ENCODE measurements at places on chromosomes 12 and 14.
A peak's percentile ranks its signal among the peaks of the same experiment; 100 is the strongest.

- no peak for DNase-seq
Measured at GRCh38 chr12:21677622-21678277, 20.1 kb upstream of the LDHB start.

DNA sequence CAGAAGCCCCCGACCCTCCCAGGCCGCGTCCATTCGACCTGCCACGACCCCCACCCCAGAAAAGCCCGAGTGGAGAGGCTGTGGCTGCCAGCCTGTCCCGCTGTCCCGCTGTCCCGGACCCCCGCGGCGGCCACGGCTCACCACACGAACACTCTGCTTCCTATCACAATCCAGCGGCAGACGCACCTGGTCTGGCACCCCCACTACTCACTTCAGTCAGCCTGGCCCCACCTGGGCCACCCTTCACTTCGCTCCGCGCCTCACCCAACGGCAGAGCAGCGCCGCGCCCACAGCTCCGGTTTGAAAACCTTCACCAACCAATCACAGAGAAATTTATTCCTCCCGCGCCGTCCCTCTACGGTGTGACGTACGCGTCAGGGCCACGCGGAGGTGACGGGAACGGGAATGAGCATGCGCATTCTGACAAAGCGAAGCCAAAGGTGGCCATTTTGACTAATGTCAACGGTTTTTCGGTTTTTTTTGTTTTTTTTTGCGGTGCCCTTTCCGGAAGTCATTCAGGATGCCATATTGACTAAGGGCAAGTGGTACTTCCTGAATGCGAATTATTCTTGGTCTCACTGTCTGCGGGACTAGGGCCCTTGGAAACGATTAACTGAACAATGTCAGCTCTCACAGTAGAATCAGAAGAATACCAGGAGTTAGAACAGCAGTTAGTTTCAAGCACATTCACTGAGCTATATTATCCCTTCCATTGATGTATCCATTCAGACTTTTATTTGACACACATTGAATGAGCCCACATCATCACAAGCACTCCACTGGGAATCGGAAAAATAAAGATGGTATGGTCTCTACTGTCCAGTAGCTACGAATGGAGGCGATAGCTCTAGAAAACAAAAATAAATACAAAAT lies at the start of gene RACGAP1:
Gene RACGAP1, minus strand, starts transcription at position 308 of the 873 bp plus-strand sequence. CDS start 8,779 bp downstream, outside the sequence.
- peak; percentile 89 for DNase-seq

DNA sequence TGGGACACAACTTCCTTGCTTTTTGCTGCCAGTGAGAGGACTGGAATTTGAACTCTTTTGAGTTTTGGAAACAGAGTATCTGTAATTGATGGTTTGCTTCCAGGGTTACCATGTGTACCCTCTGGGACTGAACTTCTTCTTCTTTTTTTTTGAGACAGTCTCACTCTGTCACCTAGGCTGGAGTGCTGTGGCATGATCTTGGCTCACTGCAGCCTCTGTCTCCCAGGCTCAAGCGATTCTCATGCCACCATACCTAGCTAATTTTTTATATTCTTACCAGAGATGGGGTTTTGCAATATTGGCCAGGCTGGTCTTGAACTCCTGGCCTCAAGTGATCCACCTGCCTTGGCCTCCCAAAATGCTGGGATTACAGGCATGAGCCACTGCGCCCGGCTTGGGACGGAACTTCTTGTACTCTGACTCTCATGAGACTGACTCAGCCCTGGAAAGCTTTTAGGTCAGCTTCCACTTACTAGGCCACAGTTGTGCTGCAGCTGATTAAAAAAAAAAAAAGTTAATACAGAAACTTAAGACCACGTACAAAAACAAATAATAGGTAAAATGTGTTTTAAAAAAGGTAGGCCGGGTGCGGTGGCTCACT lies 15.8 kb downstream of the SEL1L start:
- no peak for DNase-seq

GRCh38 chr14:39265033-39265432 lies 31.3 kb downstream of the MIA2 start:
- no peak for DNase-seq

DNA sequence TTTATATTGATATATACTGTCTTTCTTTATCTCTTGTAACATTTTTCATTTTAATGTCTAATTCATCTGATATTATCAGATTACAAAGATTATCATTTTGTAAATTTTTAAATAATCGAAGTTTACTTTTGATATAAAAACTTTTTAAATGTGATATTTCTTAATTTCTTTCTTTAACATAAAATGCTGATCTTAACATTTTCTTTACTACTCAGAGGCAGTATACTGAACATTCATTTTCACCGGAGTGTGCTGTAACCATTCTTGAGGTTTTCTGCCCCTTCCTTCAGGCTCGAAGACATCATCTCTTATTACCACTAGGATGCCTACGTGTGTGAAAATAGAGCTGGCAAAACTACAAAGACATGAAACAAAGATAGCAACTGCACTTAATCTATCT lies 186.9 kb downstream of the DIO2 start:
- DNase-seq, result no peak

- no peak for DNase-seq
Measured at GRCh38 chr14:72439707-72440106, 454.2 kb downstream of the DPF3 start.

- DNase-seq, result no peak
Measured at GRCh38 chr14:55777877-55778276, 197.9 kb downstream of the KTN1 start.

DNA sequence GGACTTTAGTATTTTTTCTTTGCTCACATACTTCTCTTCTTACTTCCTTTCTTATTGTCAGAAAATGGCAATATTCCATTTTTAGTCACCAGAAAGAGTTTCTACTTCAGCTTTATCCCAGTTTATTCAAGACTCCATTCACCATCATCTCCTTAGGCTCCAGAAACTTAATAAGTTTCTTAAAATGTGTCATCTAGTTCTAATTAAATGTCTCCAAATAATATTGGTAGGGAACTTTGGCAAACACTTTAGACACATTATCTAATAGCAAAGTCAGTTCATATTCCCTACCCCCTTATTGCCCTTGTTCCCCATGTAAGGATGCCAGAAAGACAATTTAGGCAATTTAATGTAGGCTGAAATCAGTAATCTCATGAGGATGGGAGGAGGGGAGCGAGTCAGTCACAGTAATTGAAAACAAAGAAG lies 15.1 kb downstream of the EPYC start:
- DNase-seq, result no peak

DNA sequence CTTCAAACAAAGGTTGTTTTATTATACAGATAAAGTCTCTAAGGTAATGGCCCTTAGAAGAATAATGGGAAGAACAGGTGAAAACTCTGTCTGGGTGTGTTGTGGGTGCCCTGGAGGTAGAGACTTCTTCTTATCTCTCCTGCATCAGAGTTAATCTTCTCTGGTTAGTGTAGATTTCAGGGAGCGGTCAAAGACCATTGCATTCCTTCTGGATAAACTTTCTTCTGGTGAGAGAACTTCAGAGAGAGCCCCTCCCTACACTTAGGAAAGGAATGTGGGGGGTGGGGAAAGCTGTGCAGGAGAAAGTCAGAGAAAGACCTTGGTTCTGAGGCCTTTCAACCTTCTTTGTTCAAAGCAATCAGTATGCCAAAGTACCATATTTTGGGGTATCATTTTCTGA lies 658.5 kb downstream of the DIO2 start:
- DNase-seq, result no peak

GRCh38 chr12:85179680-85180270 lies 100.2 kb upstream of the ALX1 start:
- no peak for DNase-seq

DNA sequence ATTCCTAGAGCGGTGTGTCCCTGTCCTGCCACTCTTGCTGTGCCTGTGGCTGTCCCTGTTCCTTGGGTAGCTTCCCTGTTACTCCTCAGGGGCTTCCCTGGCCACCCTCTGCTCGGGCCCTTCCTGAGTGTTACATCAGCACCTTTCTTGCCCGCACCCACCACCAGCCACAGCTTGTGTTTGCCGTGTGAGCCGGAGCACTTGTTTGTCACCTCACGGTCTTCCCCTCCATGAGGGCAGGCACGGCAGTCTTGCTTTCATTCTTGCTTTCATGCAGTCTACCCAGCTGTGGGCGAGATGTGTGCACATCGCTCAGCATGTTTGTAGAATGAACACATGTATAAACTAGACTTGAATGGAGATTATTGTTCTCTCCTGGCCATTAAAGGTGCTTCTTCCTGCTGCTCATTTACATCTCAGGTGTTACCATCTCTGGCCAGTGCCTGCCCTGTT lies 42.0 kb downstream of the TRAF3 start:
- peak; percentile 79 for DNase-seq

DNA sequence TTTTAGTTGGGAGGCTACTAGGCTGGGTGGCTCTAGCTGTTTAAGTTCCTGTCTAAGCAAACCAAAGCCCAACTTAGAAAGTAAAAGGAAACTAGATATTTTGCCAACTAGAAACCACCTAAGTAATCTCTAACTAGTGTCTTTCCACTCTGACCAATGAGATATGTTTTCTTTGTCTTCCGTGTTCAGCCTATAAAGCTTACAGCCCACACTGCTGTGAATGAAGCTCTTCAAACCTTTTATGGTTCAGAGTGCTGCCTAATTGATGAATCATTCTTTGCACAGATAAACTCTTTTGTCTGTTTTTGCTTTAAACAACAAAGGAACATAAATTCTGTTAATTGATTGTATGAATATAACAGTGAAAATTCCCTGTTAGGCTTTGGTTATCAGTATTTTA lies 66.1 kb downstream of the FUT8 start:
- DNase-seq, result no peak

- no peak for DNase-seq
Measured at GRCh38 chr12:105228494-105228893, 7.5 kb downstream of the APPL2 start.

DNA sequence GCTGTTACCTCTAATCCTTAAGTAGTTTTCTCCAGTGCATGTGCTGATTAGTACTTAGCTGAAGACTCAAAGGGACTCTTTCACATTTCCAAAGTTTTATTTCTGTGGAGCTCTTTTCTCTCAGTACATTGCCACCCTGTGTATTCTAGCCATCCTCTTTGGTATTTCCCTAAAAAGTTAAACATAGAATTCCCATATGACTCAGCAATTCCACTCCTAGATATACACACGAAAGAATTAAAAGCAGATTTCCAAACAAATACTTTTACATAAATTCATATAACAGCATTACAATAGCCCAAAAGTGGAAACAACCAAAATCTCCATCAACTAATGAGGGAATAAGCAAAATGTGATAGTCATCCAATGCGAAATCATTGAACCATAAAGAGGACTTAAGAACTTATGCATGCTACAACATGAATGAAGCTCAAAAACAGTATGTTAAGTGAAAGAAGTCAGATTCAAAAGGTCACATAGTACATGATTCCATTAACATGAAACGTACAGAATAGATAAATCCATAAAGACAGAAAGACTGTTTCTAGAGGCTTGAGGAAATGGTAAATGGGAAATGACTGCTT lies 9.0 kb upstream of the NOVA1 start:
- no peak for DNase-seq

DNA sequence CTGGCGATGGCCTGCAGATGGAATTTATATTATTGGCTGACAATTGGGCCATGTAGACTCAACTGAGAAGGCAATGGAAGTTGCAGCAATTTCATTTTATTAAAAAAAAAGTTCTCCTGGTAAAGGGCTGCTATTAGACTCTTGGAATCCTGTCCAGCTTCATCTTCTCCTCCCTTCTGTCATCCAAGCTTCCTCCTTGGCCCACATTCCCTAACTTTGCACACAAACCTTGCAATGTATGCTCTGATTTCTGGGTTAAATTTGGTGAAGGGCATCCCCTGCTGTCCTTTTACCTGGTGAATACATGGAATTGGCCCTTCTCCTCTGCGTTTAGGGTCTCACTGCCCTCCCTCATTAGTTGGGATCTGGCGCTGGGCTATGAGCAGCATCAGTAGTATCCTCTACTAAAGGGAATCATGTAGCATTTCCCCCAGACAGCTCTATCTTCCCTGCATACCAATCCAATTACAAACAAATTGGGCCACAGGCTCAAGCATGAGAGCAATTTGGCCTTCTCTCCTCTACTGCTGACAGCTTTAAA lies 336.9 kb downstream of the BMP4 start:
- DNase-seq, result no peak

DNA sequence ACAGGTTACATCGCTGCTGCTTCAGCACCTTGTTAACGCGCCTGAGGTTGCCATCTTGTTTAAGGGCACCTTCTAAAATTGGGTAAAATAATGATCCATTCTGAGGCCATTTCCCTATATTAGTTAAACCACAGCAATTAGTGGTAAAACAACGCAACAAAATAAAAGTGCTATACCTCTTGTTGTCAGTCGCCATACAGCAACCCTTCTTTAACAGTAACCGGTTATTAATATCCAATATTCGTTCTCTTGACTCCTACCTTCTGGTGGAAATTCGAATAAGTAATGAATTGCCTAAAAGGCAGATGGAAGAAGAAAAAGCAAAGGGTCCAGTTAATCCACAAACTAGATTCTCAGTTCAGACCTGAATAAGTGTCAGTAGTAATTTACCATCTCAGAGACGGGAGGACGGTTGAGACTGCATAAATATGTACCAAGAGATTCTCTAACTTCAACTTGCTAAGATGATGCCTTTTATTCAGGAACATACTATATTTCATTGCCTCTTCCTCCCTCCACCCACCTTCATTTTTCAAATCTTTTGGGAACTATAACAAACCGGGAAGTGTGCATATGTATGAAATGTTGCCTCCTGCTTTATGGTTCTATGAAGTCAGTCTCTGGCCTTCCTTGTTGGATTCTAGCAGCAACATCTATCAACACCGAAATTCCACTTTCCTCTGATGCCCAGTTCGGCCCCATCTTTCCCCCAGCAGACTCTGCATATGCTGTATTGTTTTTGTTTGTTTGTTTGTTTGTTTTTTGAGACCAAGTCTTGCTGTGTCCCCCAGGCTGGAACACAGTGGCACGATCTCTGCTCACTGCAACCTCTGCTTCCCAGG lies 824 bp upstream of the PSMB5 start:
- DNase-seq, result no peak

GRCh38 chr12:106845902-106846301 lies 71.4 kb downstream of the RIC8B start:
- no peak for DNase-seq

- no peak for DNase-seq
Measured at GRCh38 chr14:99378782-99379214, 101.9 kb downstream of the SETD3 start.

DNA sequence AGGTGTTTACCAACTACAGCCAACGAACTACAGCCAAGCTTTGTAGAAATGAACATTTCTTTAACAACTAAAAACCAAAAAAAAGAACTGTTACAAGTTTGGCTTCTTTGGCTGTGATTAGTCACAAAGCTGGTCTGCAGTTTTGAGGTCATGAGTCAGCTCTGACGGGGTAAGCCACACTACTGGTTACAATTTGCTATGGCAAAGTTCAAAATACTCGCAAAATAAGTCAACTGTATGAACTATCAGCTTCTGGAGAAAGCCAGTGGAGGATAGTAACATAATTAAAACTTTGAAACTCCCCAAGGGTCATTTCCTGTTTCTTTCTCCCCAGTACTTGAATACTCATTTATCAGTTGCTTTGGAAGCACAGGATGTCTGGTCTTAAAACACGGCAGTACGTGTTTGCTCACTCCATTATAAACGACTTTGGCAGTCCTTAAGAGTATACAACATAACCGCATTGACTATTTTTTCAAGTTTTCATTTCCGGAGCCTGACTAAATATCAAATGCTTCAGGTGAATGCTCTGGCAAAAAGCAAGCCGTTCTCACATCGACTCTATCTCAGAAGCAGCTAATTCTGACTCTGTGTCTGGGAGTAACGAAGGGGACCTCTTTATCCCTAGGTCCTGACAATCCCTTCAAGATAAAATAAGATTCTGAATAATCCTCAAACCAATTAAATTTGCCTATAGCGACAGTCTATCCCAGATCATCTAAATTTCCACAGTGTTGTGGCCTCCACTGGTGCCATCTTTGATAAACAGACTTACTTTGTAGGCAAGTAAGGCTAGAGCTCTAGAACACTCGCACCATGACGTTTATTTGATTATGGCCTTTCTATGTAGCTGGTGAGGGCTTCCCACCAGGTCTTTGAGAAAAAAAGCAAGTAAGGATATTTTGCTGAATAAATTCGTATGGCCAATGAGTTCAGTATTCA lies 10.6 kb downstream of the PHLDA1 start:
- DNase-seq, result peak; percentile 49

All from activated CD4-positive, CD25-positive, alpha-beta regulatory T cell treated with anti-CD3 and anti-CD28 coated beads, Interleukin-2, amount 50 U/mL, for 72 hours (primary cell).